ENCODE measurements at places on chromosomes 1 and 21.

DNA sequence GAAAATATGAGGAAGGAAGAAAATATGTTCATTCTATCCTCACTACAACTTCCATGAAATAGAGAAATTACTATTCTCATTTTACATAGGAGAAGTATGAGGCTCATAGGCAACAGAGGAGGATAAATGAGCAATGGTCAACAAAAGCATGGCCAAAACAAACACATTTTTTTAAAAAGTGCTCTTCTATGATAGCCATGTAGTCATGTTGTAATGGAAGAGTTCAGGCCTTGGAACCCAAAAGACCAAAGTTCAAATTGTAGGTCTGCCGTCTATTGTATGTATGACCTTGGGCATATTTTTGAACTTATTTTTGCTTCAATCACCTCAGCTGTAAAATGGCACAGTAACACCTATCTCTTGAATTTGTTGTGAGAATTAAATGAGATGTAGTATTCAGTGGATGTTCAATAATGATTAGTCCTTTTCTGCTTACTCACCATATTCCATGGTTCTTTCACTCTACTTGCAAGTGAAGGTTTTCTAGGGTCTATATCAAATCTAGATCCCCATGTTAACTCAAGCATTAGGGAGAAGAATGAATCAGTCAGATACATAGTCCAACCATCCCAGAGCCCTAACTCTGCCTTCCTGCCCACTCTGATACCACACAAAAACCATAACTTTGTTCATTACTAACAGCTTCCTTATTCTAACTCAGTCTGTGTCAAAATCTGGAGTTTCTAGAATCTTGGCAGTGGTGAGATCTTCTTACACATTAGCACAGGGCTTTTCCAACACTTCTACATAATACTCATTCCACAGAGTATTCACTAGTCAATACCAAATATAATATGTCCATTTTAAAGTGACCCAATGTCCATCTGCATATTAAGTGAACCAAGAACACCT lies 353.2 kb downstream of the PLPP3 start:
- no peak for DNase-seq

DNA sequence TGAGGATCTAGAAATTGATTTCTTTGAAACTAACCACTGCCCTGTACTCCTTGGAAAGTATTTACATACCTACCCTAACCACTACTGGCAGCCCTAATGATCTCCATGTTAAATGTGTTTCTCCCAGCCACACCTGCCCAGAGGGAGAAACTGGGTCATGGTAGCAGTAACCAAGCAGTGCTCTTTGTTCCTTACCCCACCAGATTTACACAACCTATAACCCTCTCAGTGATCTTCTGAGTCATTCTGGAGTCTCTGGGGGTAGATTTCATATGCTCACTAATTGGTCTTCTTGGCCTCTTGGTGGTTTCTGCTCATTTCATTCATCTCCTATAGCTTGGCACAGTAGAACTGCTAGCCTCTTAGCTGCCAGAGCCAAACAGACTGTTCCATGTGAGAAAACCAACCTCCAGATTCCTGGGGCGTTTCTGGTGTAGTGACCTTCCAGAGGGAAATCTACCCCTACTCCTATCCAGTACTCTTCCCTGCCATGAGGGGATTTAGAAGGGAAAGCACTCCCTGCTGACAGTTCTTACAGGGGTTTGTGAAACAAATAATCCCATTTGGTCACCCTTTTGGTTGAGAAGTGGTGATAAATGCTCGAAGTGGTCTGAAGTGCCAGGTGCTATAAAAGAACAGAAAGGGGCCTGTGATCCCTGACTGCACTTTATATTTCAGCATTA lies 36.2 kb upstream of the LRIG2 start:
- DNase-seq: no peak

- no peak for DNase-seq
These were observed 271.5 kb upstream of the TMEM51 start for GRCh38 chr1:14881775-14882672.

- DNase-seq: no peak
These were observed 219.2 kb downstream of the FOXD2 start for GRCh38 chr1:47656719-47657685.

DNA sequence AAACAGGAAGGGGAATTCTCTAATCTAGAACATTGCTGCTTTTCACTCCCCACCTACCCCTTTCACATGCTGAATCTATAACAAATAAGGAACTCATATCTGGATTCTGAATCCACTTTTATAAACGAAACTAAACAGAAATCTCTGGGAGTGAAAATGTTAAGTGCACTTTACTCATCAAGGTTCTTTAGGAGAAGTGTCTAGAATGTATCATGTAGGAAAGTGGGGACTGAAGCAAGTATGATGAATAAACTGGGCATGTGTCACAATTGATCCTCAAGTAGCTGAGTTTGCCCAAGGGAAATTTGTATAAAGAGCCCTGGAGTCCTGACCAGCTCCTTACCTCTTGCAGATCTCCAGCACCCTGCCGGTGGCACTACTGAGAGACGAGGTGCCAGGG lies 19.8 kb downstream of the AVPR1B start:
- no peak for DNase-seq

DNA sequence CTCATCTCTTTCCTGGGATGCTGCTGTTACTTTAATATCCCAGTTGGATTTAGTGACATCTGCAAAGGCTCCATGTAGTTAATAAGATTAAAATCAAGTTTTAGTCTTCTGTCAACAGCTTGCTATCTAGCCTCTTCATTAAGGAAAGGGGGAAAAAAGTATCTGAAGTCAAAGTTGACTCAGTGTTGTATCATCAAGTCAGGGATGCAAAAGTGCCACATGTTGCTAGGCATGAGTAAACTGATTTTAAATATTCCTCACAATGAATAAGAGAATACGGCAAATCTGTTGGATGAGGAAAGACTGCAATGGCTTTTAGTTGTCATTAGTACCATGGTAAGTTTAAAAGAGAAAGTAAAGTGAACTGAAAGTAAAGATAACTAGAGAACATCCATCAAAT lies 383.2 kb upstream of the ZRANB2 start:
- DNase-seq: no peak

DNA sequence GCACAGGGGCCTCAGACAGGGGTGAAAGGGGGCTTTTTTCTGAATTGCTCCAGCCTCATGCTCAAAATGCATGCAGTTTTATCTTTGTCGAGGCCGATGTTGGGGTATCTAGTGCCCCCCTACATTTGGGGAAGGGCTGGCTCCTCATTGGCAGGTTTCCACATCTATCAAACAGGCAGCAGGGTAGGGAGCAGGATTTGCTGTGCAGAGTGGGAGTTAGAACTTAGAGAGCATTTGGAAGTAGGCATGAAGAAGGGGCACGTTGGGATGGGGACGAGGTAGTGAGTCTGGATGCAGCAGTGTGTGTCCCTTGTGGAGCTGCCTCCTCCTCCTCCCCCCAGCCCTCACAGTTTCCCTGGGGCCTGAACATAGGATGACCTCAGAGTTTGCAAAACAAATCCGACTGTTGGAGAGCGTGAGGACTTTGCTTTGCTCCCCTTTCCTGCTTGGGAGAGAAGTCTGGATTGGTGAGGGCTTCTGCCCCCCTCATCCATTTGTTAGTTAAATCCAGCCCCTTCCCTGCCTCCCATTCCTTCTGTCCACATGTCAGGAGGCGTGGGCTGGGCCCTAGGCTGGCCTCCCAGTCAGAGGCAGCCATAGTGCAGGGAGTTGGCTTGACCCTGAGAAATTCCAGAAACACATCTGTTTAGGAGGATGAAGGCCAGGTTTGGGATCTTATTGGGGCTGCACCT lies 36.9 kb upstream of the GPR37L1 start:
- no peak for DNase-seq

- no peak for DNase-seq
These were observed 5.9 kb upstream of the CXADR start for GRCh38 chr21:17506951-17507350.

DNA sequence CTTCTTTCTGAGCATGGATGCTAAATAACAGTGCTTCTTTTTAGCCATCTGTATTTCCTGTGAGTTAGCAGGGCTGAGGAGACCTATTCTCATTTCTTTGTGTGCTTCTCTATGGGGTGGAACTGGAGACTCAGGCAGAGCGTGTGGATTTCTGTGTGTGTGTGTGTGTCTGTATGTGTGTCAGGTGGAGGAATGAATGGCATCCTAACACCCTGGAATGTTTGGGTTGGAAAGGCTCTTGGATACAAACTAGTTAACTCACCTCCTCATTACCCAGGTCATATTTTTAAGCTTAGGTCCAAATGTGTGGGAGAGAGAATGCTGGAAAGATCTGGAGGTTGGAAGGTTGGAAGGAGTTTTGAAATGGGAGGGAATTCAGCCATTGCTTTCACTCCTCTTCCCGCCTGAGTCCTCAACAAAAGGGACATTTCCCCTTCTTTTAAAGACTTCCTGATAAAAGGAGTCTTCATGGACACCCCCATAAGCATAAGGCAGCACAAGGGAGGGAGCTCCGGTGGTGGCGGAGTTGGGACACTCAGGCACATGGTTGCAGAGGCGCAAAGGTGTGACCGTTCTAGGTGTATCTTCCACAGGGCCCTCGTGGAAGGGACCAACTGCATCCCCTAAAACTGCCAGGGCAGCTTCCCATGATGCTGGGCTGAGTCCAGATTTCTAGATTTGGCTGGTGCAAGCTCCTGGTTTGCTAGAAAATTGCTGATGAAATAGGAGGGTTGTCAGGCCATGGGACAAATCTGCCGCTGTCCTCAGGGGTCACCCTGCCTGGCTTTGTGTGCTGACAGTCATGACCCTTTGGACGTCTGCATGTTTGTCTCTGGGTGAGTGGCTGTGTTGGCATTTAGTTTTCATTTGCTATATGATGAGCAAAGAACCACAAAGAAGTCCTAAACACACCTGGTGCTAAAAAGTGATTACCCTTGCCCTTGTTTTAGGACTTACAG lies 37.6 kb downstream of the MTARC1 start:
- DNase-seq: no peak

DNA sequence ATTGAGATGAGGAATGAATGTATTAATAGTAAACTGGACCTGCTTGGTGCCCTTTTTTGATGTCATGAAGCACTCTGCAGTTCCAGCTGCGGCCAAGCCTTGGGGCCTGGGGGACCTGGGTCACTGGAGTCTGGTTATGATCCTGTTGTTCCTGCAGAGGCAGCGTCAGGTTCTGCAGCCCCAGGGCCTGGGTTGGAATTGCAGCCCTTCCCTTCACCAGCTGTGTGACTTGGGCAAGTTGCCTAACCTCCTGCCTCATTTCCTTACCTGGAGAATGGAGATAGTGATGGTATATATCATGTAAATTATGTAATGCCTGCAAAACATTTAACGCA lies 9.1 kb upstream of the ATP5PO start:
- no peak for DNase-seq

DNA sequence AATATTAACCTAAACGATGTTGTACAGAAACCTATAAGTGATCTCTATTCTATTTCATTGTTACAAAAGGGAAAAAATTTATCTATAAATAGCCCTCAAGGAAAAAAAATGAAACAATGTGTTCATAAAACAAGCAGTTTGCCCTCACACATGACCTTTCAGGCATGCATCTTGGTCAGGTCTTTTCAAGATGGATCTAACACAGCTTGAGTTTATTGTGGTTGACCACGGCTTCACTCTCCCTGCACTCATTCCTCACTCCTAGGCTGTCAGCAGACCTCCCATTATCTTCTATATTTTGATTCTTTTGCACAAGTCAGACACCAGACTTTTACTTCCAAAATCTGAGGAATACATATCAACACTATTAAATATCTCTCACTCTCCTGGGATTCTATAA lies 544.3 kb downstream of the KCNT2 start:
- no peak for DNase-seq

GRCh38 chr1:224851210-224851847 lies 78.1 kb upstream of the DNAH14 start:
- DNase-seq: peak; percentile 30
